Activated naive CD8-positive, alpha-beta T cell treated with anti-CD3 and anti-CD28 coated beads for 36 hours (primary cell): ENCODE measurements at places on chromosomes 3 and 15. TPM values are rescaled to one million over a fixed set of nuclear protein-coding genes. Genes with fewer than 3 reads are reported as not detected.

GRCh38 chr3:335240-335639 lies 138.7 kb downstream of the CHL1 start:
- no peak for DNase-seq

- peak; percentile 72 for DNase-seq
Observed at GRCh38 chr3:48655606-48656005, 7.1 kb downstream of the CELSR3 start.

The ABHD5 gene
- 11.4 TPM for total RNA-seq

DNA sequence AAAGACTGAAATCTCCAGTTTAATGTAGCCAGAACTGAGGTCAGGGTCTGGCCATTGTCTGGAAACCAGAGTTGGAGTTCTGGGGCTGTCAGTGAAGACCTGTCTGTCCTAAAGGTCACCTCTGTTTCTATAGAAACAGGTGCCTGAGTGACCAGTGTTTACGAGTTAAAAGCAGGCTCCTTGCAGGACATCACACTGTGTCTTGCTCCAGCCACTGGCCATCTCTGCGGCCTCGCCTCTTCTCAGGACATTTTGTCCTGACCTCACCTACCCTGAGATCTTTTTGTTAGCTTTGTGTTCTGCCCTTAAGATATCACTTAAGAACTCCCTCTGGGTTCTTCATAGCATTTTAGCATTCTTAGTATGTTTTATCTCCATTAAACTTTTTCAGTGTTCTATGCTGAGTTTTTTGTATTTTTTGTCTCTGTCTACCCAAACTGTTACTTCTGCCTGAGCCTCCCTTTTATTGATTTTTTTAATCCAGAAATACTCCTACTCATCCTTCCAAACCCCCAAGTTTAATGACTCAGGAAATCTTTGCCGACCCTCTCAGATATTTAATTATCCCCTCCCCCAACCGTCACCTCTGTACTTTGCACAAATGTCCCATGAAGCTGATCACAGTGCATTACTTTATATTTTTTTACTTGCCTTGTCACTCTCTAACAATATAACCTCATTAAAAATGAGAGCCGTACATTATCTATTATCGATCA lies 223.7 kb downstream of the THSD4 start:
- DNase-seq, result no peak

The PROS1 gene
- total RNA-seq, result 0.43 TPM

DNA sequence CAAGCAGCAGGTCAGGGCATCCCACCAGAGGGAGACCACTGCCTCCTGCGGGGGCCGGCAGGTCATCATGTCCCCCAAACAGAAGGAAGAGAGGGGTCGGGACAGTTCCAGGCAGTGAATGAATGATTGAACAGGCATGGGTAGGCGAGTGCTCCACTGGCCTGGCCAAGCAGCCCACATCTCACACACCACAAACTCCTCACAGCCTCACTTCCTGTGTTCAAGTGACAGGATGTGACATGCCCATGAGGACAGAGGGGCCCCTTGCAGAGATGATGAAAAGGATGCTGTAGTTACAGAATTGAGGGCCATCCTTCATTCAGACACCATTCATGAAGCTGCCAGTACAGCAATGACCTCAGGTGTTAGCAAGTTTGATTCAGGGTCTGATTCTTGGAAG lies 3.7 kb downstream of the IQSEC1 start:
- peak; percentile 64 for DNase-seq

DNA sequence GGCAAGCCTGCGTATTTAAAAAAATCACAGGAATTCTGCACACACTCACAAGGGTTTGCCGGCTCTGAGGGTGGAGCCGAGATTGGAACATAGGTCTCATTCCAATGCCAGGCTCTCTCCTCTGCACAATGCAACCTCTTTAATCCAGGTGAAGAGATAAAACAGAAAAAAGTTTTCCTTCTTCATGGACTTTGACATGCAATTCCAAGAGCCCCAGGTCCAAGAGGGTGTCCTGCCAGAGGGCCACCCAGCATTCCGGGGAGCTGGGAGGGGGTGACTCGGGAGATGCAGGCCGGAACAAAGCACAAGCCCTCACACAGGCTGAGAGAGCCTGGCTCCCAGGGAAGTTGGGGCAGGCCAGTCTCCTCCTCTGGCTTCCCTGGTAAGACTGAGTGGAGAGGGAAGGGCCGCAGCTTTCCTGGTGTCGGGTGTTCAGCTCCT lies 6.7 kb upstream of the SLC12A8 start:
- DNase-seq, result no peak

DNA sequence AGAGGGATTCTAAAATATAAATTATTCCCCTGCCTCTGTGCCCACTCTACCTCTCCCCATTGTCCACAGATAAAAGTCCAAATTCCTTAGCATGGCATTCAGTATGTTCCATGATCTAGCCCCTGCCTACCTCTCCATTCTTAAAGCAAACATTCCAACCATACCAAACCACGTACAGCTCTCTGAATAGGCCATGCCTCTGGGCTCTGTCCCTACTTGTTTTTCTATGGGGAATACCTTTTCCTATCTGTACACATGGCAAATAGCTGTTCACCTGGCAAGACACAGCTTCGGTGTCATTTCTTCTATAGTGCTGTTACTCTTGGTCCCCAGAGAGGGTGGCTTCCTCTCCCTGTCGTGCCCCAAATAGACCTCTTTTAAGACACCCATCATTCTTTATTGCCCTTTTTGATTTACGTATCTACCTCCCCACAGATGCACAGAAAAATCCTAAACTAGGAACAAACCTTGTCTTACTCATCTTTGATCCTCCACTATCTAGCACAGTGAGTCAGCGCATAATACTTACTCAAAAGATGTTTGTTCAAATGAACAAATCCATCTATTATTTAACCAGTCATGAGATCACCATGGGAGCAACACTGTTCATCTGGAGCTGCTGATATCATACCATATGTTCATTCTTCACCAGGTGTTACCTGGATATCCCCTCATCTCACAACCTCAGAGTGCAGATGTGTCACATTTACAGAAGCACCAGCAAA lies 329.8 kb downstream of the THSD4 start:
- DNase-seq, result no peak

- DNase-seq, result no peak
Observed at GRCh38 chr3:27508424-27508823, 24.2 kb upstream of the SLC4A7 start.

- peak; percentile 33 for DNase-seq
Observed at GRCh38 chr15:100330221-100330620, 11.6 kb downstream of the ADAMTS17 start.

The LTK gene
- total RNA-seq, result not detected

The CFAP100 gene
- total RNA-seq, result not detected

DNA sequence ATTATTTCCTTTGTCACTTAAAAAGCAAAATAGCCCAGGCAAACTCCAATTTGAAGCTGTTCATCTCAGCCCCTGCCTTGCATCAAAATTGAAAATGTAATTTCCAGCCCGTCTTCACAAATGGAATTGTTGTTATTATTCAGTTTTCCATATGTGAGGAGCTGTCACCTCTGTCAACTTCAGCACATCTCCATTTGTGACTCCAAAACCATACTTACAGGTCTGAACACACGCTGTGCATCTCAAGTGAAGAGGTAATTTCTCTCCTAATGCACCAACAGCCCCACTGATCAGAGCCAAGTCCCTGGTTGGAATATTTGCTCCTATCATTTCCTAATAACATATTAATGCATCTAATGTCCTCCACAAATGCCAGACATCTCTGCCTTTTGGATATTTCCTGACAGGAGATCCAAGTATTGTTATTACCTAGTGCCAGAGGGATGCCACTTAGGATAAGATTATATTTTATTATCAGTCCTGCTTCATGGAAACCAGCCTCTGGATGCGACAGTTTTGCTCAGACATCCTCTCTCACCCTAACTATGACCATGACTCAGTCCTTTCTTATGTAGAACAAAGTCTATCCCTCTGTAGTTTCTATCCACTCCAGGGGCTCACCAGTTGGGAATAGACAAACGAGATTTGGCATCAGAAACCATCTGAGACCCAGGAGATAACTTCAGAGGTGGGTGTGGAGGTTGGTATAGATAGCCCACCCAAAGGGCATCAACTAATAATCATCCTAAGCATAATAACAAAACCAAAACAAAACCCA lies 379.8 kb downstream of the VPS13C start:
- DNase-seq, result no peak

DNA sequence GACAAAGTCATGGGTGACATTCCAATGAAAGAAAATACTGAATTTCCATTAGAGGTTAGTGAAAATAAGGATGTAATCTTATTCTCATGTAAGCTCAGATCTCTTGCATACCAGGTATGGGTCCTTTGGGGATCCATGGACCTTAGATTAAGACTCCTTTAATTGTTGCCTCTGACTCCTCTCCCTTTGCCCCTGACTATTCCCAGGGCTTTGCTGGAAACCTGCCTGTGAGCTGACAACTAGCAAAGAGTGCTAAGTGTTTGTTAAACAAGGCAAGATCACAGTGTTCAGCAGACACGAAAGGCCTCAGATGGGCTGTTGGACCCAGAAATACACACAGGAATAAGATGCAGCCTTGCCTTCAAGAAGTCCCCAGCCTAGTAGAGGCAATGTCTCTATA lies 32.1 kb downstream of the ACKR2 start:
- no peak for DNase-seq

The PCOLCE2 gene
- total RNA-seq, result 2.0 TPM

- no peak for DNase-seq
Observed at GRCh38 chr3:116254541-116254940, 190.7 kb downstream of the LSAMP start.

The SENP2 gene
- 36.4 TPM for total RNA-seq

DNA sequence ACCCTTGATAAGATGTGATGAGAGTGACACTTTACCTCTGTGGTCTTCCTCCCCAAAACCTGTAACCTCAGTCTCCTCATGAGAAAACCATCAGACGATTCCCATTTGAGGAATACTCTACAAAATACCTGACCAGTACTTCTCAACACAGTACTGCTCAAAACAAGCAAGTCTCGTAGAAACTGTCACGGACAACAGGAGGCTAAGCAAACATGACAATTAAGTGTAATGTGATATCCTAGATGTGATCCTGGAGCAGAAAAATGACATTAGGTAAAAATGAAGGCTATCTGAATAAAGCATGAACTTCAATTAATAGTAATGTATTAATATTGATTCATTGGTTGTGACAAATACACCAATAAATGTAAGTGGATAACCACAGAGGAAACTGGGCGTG lies 113.6 kb downstream of the CACNA2D3 start:
- no peak for DNase-seq

GRCh38 chr3:197367081-197367780 lies 68.8 kb upstream of the DLG1 start:
- no peak for DNase-seq

DNA sequence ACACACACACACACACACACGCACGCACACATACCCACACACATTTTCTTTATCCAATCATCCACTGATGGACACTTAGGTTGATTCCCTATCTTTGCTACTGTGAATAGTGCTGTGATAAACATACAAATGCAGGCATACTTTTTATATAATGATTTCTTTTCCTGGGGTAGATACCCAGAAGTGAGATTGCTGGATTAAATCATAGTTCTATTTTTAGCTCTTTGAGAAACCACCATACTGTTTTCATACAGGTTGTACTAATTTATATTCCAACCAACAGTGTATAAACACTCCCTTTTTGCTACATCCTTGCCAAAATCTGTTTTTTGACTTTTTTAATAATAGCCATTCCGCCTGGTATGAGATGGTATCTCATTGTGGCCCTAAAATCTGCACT lies 94.5 kb upstream of the GK5 start:
- DNase-seq, result no peak

The RPS27L gene
- 132 TPM for total RNA-seq

DNA sequence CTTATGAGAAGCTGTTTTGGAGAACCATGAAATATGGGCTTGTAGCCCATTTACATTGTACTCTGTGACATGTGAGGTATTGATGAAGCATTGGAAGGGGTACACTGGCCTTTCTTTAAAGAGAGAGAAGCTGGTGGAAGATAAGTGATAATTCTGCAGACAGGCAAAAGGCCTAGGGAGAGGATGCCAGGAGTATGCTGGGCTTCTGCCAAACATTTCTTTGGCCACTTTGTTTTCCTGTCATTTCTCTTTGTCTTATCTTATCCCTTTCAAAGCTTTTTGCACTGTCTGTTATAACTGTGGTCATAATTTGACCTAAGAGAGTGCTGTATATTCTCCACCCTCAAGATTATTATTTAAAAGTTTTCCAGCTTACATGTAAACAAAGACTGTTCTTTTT lies 109.6 kb upstream of the SEMA6D start:
- no peak for DNase-seq

DNA sequence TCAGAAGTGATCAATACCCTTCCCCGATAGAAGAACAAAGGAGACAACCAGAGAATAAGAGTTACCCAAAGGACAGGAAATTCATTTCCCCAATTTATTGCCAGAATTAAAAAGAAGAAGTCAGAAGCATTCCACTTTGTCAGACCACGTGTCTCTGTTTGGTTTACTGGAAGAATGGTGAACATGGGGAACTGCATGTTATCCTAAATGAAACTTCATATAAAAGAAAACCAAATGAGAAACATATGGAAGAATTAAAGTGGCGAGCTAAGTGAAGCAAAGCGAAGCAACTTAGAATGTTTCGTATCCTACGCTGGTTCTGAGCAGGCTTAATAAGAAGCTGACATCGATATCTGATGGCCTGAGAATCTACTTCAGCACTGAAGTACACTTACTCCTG lies 190.7 kb downstream of the MAGI1 start:
- no peak for DNase-seq

The MST1R gene
- 0.76 TPM for total RNA-seq

DNA sequence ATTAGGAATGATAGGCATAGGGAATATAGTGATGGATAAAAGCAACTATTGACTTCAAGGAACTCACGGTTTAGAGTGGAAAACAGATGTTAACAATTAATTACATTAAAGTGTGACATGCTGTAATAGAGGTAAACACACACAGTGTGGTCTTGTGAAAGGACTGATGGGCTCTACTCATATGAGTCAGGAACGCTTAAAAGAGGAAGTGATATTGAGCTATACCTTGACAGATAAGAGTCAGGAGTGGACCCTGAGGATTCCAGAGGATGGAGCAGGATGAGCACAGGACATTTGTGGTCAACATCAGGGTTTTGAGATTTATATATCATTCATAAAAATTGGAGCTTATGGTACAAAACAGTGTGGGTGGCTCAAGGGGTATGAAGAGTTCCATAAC lies 11.0 kb downstream of the EXOG start:
- DNase-seq, result no peak

The CCDC54 gene
- not detected for total RNA-seq

- DNase-seq, result no peak
Observed at GRCh38 chr15:60656481-60656880, 177.5 kb upstream of the ICE2 start.

The GPR27 gene
- 0.68 TPM for total RNA-seq

GRCh38 chr15:61634837-61635236 lies 405.7 kb upstream of the RORA start:
- DNase-seq, result no peak

The ROPN1 gene
- not detected for total RNA-seq

The TMEM212 gene
- total RNA-seq, result not detected

- DNase-seq, result no peak
Observed at GRCh38 chr3:159859424-159859823, 129.2 kb upstream of the IL12A start.

DNA sequence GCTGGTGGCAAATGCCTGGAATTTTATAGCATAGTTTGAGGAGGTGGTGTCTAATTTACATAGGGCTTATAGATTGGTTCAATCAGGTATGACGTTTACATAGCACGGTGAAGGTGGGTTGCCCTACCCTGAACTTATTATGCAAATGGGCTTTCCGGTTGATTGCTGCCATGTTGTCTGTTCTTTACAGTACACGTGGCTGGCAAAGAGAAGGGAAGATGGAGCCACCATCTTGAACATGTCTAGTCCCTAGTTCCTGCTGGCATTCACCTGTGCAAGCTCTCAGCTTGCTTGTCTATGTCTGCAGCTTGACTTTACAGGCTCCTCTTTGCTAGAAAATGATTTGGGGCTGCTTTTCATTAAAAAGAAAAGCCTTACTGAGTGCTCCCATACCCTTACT lies 14.0 kb upstream of the STAC start:
- no peak for DNase-seq
